ENCODE measurements at places on chromosomes 5 and 9.
A peak's percentile ranks its signal among the peaks of the same experiment; 100 is the strongest.

DNA sequence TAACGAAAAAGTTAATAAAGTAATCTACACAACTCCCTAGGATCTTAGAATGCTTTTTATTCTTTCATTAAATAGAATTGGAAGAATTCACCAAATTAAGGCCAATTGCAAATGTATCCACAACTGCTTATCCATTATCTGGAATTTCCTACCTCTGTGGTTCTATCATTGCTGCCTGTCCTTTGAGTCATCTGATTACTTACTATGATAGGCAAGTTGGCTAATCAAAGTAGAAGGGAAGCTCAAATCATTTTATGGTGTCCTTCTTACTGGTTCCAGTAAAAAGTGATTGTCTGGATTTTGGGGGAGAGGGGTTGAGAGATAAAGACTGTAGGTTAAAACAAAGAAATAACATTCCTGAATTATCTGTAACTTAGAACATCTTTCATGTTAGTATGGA lies 161.4 kb upstream of the GNA14 start:
- no peak for DNase-seq

- no peak for DNase-seq
These were observed 29.8 kb downstream of the BAAT start for GRCh38 chr9:101354765-101355708.

DNA sequence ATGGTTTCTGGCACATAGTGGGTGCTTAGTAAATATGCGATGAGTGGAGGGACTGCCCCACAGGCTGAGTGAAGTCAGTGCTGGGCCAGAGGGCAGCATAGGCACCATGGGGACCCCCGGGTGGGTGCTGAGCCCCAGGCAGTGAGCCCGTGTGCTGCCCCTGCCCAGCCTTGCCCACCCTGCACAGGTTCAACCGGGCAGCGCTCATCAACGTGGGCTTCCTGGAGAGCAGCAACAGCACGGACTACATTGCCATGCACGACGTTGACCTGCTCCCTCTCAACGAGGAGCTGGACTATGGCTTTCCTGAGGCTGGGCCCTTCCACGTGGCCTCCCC lies 7.2 kb downstream of the B4GALT7 start:
- DNase-seq = no peak

DNA sequence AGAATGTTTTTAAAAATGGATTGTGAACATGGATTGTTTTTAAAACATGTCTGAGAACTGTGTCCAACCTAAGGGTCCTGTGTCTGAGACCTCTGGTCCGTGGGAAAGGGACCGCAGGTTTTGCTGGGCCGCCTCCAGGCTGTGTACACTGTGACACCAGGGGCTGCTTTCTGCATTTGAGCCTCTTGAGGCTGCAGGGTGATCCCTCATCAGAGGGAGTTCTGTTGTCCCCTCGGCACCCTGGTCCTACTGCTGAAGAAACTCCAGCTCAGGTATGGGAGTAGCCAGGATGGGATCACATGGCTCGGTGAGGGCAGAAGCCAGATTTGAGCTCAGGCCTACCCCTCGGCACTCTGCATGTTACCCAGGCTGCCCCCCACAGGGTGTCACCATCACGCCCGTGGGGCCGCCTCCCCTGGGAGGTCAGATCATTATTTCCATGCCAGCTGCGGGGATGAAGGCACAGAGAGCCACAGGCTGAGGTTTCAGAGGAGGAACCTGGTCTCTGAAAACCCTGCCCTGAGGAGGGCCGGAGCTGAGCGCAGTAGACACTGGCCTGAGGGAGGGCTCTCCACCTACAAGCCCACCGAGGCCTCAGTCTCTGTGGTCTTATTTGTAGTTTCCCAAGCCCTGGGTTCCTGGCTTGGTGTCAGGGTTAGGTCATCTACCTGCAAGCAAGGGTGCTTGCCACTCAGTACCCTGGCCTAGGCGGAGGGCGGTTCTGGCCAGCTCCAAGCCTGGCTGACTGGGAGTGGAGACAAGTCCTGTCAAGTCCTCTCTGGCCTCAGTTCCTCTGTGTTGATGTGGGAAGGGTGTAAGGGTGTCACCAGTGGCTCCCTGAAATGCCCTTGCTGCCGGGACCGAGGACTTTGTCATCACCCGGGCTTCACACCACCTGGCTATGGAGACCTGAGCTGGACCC lies 2.8 kb downstream of the PRR7 start:
- DNase-seq = no peak

- no peak for DNase-seq
These were observed 40.2 kb downstream of the NTNG2 start for GRCh38 chr9:132201780-132202703.

- no peak for DNase-seq
These were observed 313.5 kb downstream of the PRDM9 start for GRCh38 chr5:23820765-23821471.

DNA sequence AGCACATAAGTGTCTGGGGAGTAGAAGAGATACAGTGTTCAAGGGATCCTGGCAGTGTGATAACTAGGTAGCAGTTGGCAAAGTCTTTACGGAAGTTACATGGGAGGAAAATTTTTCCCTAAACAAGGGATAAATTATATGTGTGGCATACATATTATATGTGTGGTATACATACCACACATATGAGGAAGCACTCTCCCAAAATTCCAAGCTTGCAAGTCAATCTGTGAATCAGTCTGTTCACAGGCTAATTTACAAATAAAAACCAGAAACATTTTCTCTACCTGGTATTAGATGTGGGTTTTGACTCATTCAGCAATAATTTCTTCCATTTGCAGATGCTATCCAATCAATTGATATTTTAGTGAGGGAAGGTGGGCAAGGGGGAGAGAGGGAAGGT lies 110.0 kb downstream of the ISOC1 start:
- DNase-seq = no peak

DNA sequence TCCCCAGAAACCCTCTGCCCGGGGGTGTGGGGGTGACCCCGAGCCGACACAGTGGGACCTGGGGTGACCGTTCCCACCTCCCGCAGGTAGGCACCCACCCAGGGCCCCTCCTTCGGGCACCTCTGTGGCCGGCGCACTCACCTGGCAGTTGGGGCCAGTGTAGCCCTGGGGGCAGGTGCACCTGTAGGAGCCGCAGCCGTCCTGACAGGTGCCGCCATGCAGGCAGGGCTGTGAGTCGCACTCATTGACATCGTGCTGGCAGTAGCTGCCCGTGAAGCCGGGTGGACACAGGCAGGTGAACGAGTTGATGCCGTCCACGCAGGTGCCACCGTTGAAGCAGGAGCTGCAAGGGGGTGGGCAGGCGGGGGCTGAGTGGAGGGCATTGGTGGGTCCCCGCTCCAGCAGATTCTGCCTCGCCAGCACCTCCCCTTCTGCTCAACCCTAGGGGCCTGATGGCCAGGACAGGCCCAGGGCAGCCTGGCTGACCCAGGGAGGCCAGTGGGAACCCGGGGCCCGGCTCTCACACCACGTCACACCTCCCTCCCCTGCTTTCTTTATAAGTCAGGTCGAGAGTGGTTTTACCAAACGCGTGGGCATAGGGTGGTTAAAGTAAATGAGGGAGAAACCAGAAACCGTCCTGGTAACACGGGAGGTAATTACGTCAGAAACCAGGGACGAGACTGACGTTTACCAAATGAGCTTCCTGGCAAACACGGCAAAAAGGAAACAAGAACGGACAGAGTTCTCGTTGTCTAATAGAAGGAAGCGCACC lies 26.1 kb upstream of the SEC16A start:
- DNase-seq = no peak

GRCh38 chr5:145718956-145719355 lies 116.2 kb downstream of the PRELID2 start:
- no peak for DNase-seq

DNA sequence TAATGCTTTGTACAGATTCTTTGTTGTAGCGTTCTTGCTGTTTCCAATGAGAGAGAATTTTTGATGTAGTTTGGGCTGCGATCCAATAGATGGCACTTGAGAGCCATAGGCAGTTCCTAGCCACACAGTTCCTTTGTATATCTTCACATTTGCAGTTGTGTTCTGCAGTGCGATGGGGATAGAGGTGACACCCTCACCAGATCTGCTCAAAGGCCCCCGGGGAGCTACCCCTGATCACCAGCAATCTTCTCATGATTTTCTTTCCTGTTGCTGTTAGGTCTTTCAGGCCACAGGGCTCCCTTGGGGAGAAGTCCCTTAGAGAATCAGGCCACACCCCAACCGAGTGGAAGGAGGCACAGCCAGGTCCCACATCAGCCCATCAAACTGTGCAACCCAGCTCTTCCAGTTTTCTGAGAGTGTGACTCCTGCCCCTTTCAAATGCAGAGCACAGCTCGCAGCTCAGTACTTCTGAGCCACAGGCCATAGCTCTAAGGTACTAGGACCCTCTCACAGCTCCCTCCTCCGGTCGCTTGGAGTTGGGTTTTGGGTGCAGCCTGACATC lies 353.7 kb downstream of the SLCO4C1 start:
- no peak for DNase-seq

- peak; percentile 76 for DNase-seq
These were observed 2.4 kb downstream of the SMARCA2 start for GRCh38 chr9:2017331-2018161.

GRCh38 chr5:83718936-83719495 lies 1.6 kb downstream of the HAPLN1 start:
- DNase-seq = no peak

DNA sequence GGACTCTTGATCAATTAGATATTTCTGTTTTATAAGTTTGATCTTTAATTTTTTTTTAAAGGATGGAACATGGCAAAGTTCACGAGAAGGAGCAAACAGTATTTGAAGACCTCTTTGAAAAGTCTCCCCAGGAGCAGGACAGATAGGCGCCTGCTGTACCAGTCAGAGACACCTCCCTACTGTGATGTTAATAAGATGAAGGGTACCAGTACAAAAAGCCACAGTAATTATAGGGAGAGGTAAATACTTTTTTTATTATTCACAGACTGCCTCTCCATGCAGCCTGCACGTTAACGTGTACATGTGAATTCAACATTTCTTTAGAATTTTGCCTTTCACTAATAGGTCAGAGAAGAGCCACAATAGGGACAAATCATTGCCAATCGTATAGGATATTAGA lies 146.5 kb upstream of the CDH6 start:
- no peak for DNase-seq

- no peak for DNase-seq
These were observed 116.0 kb downstream of the VAV2 start for GRCh38 chr9:133876144-133876543.

DNA sequence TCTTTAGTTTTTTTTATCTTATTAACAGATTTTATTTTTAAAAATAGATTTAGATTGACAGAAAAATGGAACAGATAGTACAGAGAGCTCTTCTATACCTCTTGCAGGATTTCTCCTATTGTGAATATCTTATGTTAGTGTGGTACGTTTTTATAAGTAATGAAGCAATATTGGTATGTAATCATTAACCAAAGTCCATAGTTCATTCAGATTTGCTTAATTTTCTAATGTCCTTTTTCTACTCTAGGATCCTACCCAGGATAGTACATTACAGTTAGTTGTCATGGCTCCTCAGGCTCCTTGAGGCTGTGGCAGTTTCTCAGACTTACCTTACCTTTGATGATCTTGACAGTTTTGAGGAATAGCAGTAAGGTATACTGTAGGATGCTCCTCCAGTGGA lies 30.4 kb downstream of the PPP2R2B start:
- DNase-seq = no peak

- DNase-seq = no peak
These were observed 1.3 kb downstream of the RAI14 start for GRCh38 chr5:34657274-34657921.

DNA sequence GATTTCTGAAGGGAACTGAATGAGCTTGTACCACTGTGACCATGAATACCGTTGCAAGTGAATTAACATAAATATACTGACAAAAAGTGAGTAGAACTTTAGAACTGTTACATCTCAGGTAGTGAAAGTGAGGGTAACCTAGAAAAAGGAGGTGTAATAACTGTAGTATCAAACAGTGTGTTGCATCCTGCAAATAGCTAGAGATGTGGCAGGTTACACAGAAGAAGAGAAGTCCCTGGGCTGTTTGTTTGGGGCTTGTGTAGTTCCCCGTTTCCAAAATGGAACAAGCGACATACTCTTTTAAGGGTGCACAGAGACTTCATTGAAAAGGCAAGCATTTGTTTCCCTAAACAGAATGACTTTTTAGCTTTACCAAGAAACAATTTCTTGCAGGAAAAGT lies 214.8 kb downstream of the NR3C1 start:
- DNase-seq = no peak

- DNase-seq = no peak
These were observed 1.7 kb upstream of the ABL1 start for GRCh38 chr9:130833031-130833990.

DNA sequence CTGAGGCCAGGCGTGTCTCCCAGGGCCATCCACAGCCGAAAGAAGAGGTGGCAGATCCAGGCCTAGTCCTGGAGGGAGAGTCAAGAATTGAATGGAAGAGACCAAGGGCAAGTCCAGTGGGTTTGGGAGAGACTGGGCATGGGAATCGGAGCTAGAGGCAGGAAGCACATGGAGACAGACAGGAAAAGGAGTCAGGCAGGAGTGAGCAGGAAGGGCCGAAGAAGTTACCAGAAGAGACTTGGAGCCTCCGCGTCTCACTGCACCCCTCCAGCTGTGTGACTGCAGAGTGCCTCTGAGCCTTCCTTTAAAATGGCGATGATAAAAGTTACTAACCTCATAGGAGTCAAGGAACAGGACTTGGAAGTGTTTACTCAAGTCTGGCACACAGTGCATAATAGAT lies 64.4 kb upstream of the ANGPTL2 start:
- no peak for DNase-seq

GRCh38 chr5:139904566-139904815 lies 108.9 kb downstream of the PSD2 start:
- DNase-seq = no peak

- no peak for DNase-seq
These were observed 30.6 kb upstream of the IL7R start for GRCh38 chr5:35826056-35826455.

GRCh38 chr5:91243852-91244251 lies 139.3 kb downstream of the ARRDC3 start:
- DNase-seq = no peak

DNA sequence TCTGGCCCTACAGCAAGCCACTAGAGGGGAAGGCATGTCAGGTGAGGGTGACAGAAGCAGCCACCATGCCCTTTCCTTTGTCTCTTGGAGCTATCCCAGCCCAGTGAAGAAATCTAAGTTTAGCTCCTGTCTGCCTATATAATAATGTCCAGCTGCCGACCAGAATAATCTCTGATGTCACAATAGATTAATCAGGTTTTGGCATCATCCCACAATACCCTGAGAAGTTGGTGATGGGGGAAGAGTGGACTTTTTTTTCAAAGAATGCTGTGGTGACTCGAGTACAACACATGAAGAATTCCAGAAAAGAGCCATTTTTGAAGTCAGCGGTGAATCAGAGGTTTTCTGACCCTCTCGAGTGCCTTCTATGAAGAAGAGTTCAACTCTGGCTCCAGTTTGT lies 1.7 kb upstream of the TSLP start:
- DNase-seq = no peak

- DNase-seq = no peak
These were observed 69.0 kb upstream of the BARHL1 start for GRCh38 chr9:132513416-132513815.

Data from anterior cingulate cortex (tissue), 58 donors.